CD4-positive, alpha-beta T cell treated with Interleukin-12 subunit alpha and Interleukin-12 subunit beta, for 1 hour (primary cell): ENCODE measurements at places on chromosomes 13 and 19.

- DNase-seq, result no peak
These were observed 33.5 kb upstream of the SPRY2 start for GRCh38 chr13:80374444-80374843.

- DNase-seq, result no peak
These were observed 31.7 kb downstream of the RASA3 start for GRCh38 chr13:114100446-114101357.

DNA sequence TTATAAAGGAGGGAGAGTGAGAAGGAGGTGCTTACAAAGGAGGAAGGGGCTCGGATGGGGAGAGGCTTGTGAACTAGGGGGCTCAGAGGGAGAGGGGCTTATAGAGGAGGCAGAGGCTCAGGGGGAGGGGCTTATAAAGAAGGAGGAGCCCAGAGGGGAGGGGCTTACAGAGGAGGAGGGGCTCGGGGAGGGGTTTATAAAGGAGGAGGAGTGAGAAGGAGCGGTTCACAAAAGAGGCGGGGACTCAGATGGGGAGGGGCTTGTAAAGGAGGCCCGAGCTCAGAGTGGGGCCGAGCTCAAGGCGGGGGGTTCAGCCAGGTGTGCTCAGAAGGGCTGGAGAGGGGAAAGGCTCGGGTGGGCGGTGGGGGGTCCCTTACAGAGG, 500 bp downstream of the SMIM24 start:
- peak; percentile 35 for DNase-seq

DNA sequence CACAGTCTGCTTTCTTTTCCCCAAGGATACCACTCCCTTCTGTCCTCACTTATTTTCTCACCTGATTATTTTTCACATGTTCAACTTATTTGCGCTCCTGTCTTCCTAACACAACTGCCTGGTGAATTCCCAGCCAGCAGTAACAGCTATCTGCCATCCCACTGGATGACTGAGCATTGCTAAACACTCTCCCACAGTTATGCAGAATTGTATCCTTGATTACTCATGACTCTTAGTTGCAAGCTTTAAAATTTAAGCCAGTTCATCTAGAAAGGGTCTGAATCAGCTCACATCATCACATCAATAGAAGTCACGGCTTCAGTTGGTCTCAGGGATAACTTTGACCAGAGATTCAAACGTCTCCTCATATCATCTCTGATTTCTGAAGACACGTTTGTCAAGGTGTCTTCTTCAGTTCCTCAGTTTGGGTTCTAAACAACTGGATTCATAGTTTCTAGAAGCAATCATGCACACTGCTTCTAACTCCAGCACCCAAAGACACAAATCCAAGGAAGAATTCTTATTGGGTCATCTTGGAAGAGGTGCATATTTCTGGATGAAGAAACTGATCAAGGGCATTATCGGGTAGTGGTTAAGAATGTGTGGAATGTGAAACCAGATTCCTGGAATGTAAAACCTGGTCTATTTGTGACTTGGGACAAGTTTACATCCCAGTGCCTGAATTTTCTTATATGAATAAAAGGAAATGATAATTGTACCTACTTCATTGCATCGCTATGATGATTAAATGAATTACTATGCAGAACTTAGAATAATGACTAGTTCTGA, 13.9 kb upstream of the DACH1 start:
- no peak for DNase-seq

GRCh38 chr13:46341112-46341711, 45.8 kb downstream of the RUBCNL start:
- no peak for DNase-seq

DNA sequence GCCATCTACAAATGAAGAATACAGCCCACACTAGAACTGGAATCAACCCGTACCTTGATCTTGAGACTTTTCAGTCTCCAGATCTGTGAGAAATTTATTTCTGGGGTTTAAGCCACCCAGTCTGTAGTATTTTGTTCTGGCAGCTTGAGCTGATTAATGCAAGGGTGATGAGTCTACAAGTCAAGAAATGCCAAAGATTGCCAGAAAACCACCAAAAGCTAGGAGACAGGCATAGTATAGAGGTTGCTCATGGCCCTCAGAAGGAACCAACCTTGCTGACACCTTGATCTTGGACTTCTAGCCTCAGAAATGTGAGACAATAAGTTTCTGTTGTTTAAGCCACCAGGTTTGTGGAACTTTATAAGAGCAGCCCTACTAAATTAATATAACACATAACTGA, 428.2 kb upstream of the KLF12 start:
- no peak for DNase-seq

DNA sequence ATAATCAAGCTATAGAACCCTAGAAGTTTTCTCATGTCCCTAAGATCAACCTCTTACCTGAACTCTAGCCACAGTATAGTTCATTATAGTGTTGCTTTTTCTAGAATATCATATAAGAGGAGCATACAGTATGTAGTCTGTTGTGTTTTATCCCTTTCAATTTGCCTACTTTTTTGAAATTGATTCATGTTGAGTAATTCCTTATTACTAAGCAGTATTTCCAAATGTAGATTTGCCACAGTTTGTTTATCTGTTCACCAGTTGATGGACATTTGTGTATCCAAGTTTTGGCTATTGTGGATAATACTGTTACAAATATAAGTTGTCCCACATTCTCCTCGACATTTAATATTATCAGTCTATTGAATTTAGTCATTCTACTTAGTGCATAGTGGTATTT, 138.0 kb downstream of the LMO7 start:
- no peak for DNase-seq

DNA sequence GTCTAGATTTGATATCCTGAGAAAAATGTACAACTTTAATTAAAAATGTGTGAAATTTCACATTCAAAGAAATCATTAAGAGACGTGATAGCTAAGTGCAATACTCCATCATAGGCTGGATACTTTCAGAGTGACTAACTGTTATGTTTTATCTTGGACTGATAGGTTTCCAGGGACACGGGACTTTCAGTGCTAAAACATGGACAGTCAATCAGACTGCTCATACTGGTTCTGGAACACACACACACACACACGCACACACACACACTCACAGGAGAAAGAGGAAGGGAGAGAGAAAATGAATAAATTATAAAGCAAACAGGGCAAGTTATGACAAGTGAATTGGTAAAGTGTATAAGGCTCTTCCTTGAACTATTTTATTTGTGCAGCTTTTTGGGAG, 955.9 kb downstream of the SLITRK5 start:
- DNase-seq, result no peak

- no peak for DNase-seq
These were observed 337.6 kb upstream of the ARGLU1 start for GRCh38 chr13:106905380-106906162.

GRCh38 chr19:55119053-55119452, 1.6 kb upstream of the PPP1R12C start:
- no peak for DNase-seq

GRCh38 chr13:40981361-40981760, 37.8 kb downstream of the ELF1 start:
- DNase-seq, result peak; percentile 64

DNA sequence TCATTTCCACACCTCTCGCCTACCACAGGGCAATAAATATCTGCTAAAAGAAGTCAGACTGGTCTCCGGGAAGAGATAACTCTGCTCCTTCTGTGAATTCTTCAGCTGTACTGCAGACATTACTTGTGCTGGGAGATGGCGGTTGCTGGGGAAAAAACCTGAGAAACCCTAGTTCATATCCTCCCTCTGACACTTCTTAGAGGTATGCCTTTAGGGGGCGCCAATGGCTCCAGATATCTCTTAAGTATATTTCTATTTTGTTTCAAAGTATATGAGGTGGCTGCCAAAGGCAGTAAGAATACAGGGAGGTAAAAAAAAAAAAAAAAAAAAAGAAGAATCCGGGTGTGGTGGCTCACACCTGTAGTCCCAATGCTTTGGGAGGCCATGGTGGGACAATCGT, 175.2 kb downstream of the PAN3 start:
- no peak for DNase-seq

DNA sequence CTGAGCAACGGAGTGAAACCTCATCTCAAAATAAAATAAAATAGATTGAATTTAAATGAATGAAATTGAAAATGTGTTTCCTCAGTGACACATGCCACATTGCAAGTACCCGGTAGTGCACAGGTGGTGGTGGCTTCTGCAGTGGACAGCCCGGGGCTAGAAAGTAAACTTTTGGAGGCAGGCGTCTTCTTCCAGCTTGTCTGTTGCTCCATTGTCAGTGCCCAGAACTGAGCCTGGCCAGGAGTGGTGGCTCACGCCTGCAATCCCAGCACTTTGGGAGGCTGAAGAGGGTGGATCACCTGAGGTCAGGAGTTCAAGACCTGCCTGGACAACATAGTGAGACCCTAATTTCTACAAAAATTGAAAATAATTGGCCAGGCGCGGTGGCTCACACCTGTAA, 5.7 kb downstream of the MYH14 start:
- DNase-seq, result no peak

DNA sequence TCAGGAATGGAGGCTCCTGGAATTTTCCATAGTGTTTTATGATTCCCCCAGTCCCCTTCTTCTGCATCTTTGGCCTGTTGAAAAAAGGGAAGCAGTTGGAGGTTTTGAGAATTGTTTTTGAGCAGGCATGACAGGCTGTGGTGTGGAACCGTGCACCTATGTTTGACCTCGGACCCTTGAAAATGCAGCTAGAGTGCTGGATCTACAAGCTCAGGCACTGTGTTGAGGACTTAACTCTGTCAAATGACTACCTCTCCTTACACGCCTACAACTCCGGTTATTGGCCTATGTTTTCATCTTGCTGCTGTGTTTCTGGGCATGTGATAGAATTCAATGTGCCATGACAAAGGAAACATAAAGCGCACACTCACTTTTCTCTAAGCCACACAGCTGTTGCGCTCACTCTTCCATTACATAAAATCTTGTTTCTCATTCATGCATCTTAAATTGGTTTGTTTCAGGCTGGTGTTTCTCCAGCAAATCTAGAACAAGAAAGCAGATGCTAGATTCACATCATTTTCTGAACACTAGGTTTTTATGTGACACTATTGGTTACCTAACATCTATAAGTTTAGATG, 616.6 kb downstream of the FGF9 start:
- DNase-seq, result no peak

DNA sequence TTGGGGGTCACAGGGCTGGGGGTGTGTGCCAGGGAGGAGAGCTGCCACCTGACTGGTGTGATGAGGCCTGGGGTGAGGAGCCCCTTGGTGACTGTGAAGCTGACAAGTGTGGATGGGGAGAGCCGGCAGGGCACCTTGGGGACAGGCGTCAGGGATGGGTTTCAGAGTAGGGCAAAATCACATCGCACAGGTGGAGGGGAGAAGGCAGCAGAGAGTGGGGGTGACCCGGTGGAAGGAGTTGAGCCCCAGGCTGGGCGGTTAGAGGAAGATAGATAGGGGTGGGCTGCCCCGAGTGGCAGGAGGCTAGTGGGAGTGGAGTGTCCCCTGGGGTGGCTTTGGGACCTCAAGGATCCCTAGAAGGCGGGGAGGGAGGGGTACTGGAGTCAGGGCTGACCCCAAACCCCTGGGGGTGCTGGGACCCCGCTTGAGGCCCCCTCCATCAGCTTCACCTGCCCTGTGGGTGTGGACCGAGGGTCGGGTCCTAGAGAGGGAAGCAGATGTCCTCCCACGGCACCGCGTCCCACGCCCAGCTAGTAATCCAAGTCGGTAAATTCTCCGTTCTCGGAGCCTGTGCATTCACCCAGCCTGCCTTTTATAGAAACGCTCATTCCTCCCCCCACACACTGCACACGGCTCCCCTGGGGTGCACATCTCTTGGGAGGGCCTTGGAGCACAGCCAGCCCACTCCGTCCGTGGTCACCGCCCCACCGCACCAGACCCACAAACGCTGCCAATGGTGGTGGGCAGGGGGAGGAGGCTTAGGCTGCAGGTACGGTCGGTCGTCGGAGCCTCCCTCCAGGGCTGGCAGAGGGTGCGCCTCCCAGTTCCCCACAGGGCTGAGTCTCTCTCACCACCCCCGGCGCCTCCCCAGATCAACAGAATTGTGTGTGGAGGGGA, 2.4 kb downstream of the CTXN1 start:
- no peak for DNase-seq

- no peak for DNase-seq
These were observed 4.9 kb downstream of the SLAIN1 start for GRCh38 chr13:77702366-77702765.

DNA sequence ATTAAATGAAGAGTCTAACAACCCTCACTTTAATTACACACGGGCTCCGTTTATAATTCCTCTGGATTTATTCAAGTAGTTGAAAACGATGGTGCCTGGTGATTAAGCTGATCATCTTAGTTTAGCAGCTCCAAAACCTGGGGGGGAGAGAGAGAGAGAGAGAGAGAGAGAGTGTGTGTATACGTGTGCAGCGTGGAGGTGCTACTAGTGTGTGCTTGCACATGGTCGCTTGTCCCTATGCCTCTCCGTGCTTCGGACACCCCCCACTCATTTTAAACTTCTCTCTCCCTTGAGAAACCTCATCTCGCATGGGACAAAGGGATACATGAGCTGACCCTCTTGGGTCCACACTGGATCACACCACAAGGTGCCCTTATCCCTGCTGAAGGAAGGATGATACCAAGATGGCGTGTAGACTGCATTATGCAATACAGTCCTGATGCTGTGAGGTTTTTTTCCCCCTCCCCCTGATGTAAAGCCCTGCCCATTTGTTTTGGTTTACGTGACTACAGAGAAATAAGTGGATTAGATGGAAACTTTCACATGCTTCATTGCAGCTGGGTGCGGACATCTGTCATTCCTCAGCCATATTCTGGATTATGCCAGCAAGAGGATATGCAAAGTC, 320.8 kb downstream of the ZNF536 start:
- no peak for DNase-seq

- DNase-seq, result no peak
These were observed 210.9 kb downstream of the SHISA2 start for GRCh38 chr13:25840931-25841330.

DNA sequence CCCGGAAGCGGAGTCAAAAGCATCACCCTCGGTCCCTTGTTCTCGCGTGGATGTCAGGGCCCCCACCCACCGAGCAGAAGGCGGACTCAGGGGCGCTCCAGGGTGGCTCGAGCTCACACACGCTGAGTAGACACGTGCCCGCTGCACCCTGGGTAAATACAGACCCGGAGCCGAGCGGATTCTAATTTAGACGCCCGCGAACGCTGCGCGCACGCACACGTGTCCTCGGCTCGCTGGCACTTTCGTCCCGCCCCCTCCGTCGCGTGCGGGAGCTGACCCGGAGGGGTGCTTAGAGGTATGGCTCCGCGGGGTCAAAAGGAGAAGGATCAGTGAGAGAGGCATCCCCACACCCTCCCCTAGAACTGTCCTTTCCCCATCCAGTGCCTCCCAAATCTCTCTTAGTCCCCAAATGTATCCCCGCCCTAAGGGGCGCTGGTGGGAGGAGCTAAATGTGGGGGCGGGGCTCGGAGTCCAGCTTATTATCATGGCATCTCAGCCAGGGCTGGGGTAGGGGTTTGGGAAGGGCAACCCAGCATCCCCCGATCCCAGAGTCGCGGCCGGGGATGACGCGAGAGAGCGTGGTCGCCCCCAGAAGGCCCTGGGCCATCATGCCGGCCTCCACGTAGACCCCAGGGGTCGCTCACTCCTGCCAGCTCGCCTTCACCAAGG, 451 bp upstream of the ICAM5 start:
- DNase-seq, result peak; percentile 67

DNA sequence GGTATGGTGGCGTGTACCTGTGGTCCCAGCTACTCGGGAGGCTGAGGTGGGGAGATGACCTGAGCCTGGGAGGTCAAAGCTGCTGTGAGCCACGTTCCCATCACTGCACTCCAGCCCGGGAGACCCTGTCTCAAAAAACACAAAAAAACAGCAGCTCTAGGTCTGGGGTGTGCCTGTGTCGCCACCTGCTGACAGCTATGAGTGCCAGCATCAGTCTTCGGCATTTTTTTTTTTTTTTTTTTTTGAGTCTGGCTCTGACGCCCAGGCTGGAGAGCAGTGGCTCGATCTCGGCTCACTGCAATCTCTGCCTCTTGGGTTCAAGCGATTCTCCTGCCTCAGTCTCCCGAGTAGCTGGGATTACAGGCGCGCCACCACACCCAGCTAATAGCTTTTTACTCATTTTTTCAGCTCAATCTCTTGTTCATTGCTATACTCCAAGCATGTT, 10.1 kb downstream of the AP2S1 start:
- peak; percentile 67 for DNase-seq
